Daoy (cell line): ENCODE measurements at places on chromosomes 7 and 10. TPM values are rescaled to one million over a fixed set of nuclear protein-coding genes. Genes with fewer than 3 reads are reported as not detected.

GRCh38 chr10:12656518-12657142 is 307.3 kb downstream of the CAMK1D start:
- DNase-seq: peak; percentile 18

GRCh38 chr10:119115926-119116325 is 12.0 kb downstream of the DENND10 start:
- no peak for DNase-seq

DNA sequence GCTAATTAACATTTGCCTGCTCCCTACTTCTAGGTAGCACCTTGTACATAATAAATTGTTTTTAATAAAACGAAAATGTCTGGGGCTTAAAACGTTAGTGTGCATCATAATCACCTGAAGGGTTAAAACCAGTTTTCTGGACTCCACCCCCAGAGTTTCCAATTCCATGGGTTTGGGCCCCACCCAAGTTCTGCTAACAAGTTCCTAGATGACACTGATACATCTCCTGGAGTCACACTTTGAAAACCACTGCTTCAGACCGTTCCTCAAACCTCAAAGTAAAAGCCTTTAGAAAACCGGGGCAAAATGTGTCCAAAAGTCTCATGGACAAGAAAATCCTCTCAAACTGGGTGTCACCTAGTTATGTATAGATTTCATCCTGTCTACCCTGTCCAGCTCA is 9.3 kb downstream of the OSBPL3 start:
- no peak for DNase-seq

DNA sequence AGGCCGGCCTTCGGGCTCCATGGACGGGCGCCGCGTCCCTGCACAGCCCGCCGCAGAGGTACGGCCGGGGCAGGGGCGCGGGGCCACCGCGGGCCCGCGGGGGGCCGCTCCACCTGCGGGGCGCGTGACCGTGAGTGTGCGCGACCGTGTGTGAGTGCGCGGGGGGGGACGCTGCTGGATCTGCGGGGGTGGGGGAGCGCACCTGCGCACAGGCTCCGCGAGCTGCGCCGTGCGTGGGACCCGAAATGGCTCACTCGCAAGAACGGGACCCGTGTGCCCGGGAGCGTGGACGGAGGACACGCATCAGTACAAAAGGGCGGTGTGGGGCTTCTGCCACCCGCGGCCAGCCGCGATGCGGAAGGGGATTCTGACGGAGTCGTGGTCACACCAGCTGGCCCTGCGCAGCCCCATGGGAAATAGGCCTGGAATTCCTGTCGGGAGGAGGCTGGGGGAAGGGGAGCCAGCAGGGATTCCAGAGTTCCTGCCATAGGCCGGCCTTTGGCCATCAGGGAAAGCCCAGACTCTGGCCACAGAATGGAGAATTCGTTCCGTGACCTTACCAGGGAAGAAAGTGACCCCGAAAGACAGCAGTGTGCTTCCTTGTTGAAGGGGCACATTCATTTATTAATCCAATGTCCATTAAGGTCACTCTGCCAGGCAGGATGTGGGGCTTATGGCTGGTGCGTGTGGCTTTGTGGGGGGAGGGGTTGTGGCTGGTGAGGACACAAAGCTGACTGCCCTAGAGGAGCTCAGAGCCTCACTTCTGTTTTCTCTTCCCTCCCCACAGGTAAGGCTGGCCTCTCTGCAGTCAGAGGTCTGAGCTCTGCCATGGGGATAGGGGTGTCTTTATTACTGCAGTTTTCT is 494 bp downstream of the REPIN1 start:
- DNase-seq: peak; percentile 79

DNA sequence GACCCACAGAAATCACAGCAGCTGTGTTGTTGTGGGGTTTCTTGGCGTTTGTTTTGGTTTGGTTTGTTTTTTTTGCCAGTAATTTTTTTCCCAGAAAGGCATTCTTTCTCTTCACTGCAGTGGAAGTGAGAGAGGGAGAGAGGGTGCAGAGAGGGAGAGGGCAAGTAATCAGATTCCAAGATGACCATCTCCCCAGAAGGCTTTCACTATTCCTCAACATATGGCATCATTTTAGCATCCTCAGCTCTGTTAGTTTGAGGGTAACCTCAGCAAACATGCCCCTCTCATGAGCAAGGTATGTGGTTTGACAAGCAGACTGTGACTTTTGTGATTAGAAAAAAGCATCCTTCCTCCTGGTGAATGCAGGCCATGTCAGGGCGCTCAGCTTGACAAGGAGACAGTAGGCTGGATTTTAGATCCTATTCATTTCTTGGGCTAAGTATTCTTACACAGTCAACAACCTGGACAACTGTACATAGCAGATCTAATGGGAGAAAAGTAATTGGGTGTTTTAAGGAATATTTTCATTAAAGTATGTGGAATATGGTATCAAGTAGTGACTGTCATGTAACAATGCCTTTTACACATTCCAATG is 86.3 kb upstream of the PIK3CG start:
- DNase-seq: peak; percentile 25

- DNase-seq: no peak
Observed at GRCh38 chr10:95440756-95441546, 120.2 kb downstream of the SORBS1 start.

DNA sequence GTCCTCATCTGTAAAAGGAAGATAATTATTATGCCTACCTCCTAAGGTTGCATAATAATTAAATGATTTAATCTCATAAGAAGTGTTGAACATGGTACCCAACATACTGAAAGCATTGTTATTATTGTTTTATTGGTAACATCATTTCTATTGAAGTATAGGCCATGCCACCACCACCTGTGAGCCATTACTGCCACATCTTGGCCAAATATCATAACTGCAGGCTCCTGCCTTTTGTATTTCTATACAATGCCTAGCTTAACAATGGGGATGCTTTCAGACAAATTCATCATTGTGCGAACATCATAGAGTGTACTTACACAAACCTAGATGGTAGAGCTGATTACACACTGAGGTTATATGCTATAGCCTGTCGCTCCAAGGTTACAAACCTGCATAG is 61.1 kb upstream of the NPSR1 start:
- no peak for DNase-seq

DNA sequence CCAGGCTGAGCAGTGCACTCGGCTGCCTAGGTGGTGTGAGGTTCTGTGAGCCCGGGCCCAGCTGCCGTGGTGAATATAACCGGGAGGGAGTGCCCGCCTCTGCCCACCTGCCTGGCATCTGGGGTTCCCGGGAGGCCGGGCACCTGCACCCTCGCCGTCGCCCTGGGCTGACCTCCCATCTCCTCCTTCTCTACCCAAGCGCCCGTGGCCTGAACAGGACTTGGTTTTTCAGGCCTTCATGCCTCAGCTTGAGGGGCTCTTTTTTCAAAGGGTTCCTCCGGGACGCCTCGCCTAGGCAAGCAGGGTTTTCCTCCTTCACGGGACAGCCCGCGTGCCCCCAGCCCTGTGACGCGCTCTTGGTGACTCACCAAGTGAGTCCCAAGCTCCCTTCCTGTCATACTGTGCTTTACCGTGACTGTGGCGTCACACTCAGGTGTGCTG is 9.9 kb downstream of the INPP5A start:
- DNase-seq: no peak

- no peak for DNase-seq
Observed at GRCh38 chr10:123564631-123565030, 101.5 kb upstream of the GPR26 start.

GRCh38 chr10:74824900-74825370 is 1.5 kb upstream of the KAT6B start:
- DNase-seq: peak; percentile 13

GRCh38 chr10:67004690-67005089 is 78.9 kb downstream of the LRRTM3 start:
- DNase-seq: no peak

DNA sequence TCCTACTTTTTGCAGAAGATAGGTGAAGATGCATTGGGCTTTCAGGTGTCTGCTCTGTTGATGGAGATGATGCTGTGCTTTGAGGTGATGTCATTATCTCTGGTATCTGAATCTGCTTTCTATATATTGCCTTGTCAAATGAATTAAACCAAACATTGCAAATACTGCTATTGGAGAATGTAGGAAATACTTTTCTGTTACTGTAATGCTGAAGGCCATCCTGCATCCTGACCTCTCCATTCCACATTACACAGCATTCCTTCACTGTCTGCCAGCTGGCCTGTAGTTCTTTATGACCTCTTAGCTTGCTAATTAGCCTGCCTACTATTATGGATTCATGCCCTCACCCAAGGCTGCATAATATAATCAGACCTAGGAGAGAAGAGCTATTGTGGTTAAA is 73.2 kb downstream of the VCL start:
- no peak for DNase-seq

DNA sequence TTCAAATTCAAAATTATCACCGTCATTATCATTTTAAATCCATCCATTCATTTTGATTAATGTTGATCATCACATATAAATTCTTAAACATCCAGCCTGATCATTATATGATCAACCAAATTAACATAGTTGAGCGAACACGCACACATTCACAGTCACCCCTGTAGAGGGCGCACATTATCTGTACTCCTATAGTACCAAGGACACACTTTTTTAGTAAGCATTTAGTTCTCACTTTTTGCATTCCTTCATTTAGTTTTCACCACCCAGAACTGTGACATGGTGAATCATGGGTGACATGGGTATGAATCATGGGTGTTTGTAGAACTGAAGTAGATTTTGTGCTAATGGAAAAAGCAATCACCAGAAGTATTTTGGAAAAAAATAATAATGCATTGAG is 26.0 kb upstream of the ZNF735 start:
- no peak for DNase-seq

- no peak for DNase-seq
Observed at GRCh38 chr7:135189961-135190360, 19.5 kb upstream of the CYREN start.

DNA sequence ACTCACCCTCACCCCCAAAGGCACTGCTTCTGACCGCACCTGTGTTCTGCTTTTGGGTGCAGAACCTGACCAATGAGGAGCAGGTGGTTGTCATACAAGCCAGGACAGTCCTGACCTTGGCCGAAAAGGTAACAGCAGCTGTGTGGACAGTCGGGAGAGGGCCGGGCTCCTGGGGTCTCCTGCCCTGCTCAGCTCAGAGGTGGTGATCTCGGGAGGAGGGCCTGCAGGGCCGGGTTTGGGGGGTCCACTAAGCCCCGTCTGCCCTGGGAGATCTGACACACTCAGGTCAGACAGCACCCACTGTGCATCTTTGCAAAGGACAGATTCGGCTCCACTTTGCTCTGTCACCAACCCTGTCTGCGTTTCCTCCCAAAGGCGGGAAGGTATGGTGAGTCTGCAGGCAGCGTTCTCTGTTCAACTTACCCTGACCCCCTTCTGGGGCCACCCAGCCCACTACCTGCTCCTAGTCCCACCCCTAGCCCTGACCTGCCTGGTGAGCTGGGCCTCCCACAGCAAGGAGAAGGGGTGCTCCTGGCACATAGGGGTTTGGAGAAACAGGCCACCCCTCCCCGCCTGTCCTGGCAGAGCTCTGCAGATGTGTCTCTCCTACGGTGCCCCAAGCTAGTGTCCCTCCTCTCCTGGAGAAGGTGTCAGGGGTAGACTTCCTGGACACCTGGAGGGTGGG is 33.7 kb upstream of the DPYSL4 start:
- DNase-seq: no peak

- no peak for DNase-seq
Observed at GRCh38 chr7:158077151-158077840, 510.3 kb downstream of the PTPRN2 start.

DNA sequence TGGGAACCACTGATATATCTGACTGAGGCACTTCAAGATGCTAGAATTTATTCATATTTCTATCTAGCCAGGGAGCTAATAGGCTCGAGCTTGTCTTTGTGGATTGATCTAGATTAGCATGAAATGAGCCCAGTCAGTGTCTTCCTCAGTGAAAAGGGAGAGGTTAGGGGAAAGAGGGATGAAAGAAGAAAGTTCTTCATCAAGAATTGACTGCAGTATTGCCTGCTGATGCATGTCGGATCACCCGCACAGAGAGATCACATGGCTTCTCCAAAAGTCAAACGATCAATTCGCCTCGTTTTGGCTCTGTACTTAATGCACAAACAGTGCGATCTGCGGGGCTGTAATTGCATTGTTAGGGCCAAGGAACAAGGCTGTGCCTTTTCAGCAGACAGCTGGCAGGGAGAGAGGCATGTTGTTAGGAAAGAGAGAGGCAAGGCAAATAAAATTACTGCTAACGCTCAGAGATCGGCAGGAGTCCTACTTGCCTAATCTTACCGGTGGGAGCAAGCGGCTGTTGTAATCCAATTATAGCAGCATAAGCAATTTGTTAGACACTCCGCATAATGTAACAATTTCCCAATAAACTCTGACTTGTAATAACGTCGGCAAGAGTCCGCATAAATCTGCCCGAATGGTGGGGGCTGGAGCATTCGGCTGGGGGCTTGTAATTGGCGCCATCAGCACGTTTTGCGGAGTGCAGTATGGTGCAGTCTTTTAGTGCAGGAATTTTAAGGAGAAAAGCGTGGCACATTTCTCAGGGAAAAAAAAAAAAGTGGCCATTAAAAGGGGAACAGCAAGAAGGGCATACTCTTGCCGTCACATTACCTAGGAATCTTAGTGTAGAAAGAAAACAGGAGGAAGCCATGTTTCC is 102.1 kb downstream of the POLL start:
- no peak for DNase-seq

DNA sequence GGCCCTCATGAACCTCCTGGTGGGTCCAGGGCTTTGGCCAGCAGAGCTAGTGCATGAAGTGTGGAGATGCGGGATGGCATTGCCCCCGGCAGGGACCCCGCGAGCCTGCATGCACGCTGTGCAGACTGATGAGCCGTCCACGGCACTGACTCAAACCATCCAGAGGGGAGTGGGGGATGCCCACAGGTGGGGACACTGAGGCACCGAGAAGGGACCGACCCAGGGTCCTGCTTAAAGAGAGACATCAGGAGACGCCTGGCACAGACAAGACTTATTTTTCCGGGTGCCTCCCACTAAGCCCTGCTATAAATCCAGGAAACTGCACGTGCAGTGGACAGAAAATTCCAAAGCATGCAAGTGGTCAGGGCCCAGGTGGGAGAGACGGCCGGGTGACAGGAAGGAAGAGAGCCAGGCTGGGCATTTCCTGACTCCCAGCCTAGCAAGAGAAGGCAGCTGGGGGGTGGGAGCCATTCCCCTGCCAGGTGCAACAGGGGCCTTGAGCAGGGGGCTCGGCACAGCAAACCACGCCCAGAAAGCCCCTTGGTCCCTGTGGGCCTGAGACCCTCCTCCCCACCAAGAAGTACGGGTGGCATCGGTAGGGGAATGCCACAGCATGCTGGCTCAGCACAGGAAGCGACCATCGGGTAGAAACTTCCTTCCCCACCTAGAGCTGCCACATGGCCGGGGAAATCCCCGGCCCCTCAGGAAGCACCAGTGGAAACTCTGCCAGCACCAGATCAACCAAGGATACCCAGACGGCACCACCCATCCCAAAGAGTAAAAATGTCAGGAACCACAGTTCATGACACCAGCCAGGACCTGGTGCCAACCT is 91.5 kb downstream of the FOXL3 start:
- DNase-seq: no peak

The GALNT17 gene
- total RNA-seq: not detected in 2 replicates

The FAM24B gene
- total RNA-seq: 7.6 and 9.5 TPM in 2 replicates

The PVRIG gene
- total RNA-seq: not detected in 2 replicates

The LRRD1 gene
- 0.17 TPM in 1 of 2 replicates, not detected in the other for total RNA-seq

The SLC13A1 gene
- total RNA-seq: not detected in 2 replicates

The CNPY1 gene
- total RNA-seq: 1.7 and 2.7 TPM in 2 replicates

The CDHR1 gene
- not detected in 2 replicates for total RNA-seq

The C10orf67 gene
- not detected in 2 replicates for total RNA-seq

The NKX1-2 gene
- total RNA-seq: not detected in 2 replicates

The STK32C gene
- 6.4 and 9.3 TPM in 2 replicates for total RNA-seq

The CTAGE6 gene
- not detected in 2 replicates for total RNA-seq

The GPR22 gene
- not detected in 2 replicates for total RNA-seq

The ACBD7 gene
- 8.5 and 10.2 TPM in 2 replicates for total RNA-seq

The AGBL3 gene
- total RNA-seq: 1.6 and 3.3 TPM in 2 replicates
